ENCODE measurements at places on chromosomes 1 and 21.

GRCh38 chr1:180160357-180160756 lies 5.7 kb downstream of the QSOX1 start:
- no peak for DNase-seq

DNA sequence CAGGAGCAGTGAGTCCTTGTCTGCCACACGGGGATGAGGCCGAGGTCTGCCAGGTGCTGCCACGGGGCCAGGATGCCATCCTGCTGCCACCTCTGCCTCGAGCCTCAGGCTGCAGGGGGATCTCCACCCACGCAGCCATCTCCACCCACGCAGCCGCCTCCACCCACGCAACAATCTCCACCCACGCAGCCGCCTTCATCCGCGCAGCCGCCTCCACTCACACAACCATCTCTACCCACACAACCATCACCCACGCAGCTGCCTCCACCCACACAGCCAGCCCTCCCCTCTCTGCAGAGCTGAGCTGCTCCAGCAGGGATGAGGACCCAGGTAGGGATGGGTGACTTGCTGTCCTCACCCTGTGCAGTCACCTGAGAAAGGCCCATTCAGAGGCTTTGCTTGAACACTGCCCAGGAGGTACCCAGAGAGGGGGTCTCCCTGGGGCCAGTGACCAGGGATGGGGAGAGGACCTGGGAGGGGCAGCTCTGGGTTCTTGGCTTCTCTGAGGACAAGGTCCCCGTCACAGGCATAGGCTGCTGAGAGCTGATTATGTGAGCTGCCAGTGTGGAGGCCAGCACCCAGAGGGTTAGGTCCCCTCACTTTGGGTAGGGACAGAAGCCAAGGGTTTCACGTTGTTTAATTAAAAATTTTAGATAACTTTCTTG lies 46.6 kb upstream of the TTC34 start:
- DNase-seq, result no peak

DNA sequence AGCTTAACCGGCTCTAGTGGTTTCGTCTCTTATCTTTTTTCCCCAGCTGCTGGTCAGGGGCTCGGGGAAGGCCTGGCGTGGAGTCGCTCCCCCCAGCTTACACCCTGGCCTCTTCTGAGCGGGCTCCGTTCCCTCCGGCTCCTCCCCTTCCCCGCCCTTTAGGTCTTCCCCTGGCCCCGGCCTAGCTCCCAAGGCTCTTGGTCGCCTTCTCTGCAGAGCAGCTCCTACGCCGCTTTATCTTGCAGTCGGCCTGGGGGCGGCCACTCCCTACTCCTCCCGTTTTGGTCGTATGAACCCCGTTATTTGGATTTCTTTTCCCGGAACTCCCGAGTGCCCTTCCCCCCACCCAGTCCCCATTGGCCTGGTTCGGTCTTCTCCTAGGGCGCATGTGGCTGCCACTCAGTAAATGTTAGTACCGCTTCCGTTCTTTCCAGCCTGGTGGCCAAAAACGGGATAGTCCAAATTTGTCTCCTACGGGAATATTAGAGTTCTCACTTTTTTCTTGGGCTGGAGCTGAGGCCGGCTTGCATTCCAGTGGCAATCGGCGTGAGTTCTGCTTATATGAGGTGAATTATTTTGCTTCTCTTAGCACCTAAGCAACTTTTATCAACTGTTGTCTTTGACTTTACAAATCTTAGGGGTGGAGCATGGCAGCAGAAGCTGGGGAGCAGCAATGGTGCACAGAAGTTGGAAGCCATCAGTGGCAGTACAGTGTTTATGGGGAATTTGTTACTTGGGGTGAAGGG lies 467 bp downstream of the THRAP3 start:
- no peak for DNase-seq

DNA sequence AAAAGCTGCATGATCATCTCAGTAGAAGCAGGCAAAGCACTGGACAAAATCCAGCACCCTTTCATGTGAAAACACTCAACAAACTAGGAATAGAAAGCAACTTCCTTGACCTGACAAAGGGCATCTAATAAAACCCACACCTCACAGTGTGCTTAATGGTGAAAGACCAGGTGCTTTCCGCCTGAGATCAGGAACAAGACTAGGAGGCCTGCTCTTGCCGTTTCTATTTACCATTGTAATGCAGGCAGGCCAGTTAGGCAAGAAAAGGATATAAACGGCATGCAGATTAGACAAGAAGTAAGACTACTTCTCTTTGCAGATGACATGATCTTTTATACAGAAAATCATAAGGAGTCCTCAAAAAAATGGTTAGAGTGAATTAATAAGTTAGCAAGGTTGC lies 37.2 kb downstream of the SLC37A1 start:
- DNase-seq, result no peak

- no peak for DNase-seq
Observed at GRCh38 chr1:30092051-30092858, 631.1 kb downstream of the MATN1 start.

GRCh38 chr1:97895278-97895677 lies 25.6 kb downstream of the DPYD start:
- DNase-seq, result no peak

DNA sequence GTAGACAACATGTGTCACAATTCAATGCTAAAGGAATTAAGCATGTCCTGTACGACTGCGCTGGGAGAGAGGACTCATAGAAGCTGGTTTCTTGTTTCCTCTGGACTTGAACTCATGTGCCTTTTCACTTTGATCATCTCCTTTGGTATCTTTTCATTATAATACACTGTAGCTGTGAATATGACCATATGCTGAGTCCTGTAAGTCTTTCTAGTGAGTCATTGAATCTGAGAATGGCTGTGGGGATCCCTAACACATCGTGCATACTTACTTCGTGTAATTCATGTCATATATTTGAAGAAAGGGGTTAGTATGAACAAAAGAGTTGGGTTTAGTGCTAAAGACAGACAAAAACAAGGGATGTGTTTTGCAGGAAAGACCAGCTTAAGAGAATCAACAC lies 148.1 kb upstream of the RUNX1 start:
- DNase-seq, result no peak

GRCh38 chr1:209354840-209355165 lies 228.7 kb upstream of the CAMK1G start:
- no peak for DNase-seq

DNA sequence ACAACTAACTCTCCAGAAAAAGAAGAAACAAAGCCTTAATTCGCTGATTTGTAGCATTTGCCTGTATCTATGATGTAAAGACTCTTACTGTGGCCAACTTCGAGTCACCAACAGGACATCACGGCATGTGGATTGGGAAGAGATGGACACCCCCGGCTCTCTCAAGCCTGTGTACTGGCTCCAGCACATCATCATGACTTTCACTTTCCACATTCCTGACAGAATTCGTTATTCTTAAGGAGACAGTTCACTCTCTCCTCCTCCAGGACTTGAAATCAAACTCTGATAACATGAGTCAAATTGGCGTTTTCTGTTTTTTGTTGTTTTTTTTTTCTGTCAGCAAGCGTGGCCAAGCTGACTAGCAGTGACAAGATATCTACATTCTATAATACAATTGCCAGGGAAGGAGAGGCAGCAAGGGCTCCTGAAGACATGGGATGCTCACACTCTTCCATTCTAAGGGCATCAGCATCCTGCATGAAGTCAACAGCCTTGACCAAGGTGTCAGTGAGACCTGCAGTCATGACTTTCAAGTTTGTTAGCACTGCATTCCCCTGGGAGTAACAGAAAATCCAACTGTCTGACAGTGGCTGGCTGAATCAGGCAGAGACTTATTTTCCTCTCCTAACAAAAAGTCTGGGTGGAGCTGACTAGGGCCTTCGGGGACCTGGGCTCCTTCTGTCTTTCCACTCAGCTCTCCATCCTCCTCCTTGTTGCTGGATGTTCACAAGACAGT lies 13.3 kb upstream of the TRAF3IP3 start:
- DNase-seq, result no peak

GRCh38 chr1:57800376-57800775 lies 376.5 kb upstream of the DAB1 start:
- DNase-seq, result no peak

GRCh38 chr21:41952568-41953248 lies 1.1 kb downstream of the C2CD2 start:
- DNase-seq, result no peak

GRCh38 chr1:50861772-50862171 lies 98.3 kb downstream of the FAF1 start:
- DNase-seq, result no peak

DNA sequence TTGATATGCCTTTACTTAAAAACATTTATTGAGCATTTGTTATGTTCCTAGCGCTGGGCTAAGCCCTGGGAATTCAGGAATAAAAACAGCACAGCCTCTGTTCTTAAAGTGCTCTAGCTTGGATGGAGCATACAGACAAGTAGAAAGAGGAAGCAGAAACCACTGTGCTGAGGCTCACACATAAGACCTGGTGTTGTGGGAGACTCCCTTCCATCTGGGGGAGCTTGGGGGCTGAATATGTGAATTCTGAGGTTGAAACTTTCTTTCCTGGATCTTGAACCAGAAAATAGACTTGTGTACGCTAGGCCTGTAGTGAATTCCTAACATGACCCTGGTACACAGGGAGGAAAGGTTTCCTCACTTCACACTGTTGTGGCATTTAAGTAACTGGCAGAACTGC lies 209.9 kb downstream of the ZNF326 start:
- DNase-seq, result no peak

GRCh38 chr1:97996880-97997279 lies 76.0 kb upstream of the DPYD start:
- no peak for DNase-seq

DNA sequence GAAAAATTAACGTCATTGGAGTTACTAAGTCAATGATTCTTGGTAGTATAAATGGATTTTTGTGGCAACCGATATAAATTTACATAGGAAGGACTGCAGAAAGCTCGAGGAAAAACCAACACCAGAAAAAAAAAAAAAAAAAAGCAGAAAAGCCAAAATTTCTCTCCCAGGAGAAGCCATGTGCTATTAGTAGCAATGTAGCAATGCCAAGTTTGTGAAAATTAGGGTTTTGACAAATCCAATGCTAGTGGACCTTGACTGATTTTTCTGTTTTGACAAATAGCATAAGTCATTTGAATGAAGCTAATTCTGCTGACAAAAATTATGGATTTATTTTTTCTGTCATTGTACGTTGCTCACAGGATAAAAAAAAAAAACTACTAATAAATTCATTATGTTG lies 1561.9 kb downstream of the MRPL39 start:
- DNase-seq, result no peak

- no peak for DNase-seq
Observed at GRCh38 chr1:101532377-101532776, 295.6 kb downstream of the S1PR1 start.

GRCh38 chr1:203011582-203011981 lies 4.4 kb downstream of the TMEM183A start:
- no peak for DNase-seq

GRCh38 chr1:154619181-154619948 lies 11.4 kb upstream of the ADAR start:
- no peak for DNase-seq

DNA sequence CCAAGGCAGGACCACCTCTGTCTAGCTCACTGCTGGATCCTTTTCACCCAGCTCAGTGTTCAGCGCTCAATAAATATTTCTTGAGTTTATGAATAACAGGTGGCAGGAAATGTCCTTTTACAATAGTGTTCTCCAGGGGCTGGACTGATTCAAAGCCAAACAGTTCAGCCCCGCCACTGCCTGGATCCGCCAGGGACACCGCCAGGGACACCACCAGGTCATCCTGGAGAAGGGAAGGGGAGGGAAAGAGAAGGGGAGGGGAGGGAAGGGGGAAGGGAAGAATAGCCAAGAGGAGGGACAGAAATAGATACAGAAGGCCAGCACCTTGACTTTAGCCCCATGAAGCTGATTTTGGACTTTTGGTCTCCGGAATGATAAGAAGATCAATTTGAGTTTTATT lies 255.6 kb downstream of the GRIK3 start:
- DNase-seq, result no peak

DNA sequence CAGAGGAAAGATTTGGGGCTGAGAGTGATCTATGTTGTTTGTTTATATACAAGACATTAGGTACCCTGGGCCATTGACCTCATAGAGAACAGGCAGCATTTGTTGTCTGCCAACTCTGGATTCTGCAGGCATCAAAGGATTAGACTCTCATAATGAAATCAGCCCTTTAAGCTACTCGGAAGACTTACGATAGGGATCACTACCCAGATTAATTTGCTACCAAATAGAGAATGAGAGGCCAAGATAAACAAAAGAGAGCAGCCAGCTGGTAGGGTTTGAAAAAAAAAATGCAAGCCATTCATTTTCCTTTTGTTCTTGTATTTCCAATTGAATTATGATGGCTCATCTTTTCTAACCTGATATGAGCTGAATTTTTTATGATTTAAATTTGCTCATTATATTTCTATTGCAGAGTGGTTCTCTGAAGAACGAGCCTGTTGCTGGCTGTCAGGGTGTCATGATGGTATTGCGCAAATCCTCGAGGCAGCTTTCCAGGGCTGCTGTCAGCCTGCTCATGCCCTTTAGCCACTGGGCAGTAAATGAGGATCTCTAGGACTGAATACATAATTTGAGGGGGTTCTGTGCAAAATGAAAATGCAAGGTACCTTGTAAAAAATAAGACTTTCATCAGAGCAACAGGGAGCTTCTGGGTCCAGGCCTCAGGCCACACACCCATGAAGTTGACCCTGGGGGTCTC lies 116.4 kb upstream of the KCNJ15 start:
- no peak for DNase-seq

DNA sequence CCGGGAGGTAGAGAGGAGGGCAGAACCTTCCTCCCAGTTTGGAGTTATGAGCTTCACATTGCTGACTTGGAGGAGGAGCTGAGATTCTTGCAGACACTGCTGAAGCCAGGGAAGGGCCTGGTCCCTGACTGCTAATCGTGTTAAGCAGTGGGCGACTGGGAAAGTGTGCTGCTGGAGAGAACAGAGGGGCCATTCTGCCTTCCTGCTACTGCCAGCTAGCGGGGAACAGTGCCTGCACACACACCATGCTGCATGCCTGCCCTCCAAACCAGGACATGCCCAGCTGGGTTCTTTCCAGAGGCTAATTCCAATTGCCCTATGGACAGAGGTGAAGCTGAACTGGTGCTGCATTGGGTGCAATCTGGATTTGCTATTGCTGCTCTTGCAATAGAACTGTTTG lies 281.4 kb downstream of the AJAP1 start:
- DNase-seq, result no peak

DNA sequence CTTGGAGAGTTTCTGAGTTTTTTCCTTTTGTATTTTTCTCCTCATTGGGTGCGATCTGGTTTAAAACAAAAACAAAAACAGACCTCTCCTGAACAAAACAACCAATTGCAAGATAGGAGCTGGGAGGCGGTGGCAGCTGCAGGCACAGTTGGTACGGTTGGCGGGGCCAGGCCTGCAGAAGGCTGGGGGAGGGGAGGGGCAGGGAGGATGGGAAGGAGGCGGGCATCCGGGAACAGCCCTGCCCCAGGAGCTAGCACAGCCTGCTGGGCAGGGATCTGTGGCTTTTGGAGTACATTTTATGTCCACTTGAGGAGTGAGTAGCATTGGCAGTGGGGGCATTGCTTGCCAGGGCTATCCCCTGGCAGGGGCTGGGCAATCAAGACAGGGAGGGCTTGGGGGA lies 5.2 kb downstream of the CAPN9 start:
- DNase-seq, result no peak

GRCh38 chr1:53442299-53442698 lies 16.9 kb upstream of the DMRTB1 start:
- no peak for DNase-seq
